ENCODE measurements at places on chromosomes 7 and 10.
A peak's percentile ranks its signal among the peaks of the same experiment; 100 is the strongest.

GRCh38 chr10:122445469-122445868 is 9.0 kb upstream of the ARMS2 start:
- no peak for DNase-seq

DNA sequence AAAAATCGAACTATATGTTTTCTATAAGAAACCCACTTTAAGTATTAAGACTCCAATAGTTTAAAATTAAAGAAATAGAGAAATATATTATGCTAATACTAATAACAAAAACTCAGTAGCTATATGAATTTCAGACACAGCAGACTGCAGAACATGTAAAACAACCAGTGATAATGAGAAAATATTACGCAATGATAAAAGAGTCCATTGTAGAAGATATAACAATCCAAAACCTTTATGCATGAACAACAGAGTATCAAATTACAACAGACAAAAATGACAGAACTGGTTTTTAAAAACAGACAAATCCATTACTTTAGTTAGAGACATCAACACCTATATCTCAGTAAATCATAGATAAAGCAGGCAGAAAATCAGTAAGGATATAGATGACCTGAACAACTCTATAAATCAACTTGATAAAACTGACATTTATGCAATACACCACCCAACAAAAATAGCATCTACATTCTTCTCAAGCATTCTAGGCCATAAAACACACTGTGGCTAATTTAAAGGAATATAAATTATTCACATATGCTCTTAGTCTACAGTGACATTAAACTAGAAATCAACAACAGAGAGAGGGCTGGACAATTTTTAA is 669.5 kb upstream of the GHITM start:
- DNase-seq: no peak

GRCh38 chr7:36048902-36049240 is 104.2 kb upstream of the EEPD1 start:
- DNase-seq: no peak

GRCh38 chr10:69492746-69493462 is 41.6 kb downstream of the TSPAN15 start:
- no peak for DNase-seq

DNA sequence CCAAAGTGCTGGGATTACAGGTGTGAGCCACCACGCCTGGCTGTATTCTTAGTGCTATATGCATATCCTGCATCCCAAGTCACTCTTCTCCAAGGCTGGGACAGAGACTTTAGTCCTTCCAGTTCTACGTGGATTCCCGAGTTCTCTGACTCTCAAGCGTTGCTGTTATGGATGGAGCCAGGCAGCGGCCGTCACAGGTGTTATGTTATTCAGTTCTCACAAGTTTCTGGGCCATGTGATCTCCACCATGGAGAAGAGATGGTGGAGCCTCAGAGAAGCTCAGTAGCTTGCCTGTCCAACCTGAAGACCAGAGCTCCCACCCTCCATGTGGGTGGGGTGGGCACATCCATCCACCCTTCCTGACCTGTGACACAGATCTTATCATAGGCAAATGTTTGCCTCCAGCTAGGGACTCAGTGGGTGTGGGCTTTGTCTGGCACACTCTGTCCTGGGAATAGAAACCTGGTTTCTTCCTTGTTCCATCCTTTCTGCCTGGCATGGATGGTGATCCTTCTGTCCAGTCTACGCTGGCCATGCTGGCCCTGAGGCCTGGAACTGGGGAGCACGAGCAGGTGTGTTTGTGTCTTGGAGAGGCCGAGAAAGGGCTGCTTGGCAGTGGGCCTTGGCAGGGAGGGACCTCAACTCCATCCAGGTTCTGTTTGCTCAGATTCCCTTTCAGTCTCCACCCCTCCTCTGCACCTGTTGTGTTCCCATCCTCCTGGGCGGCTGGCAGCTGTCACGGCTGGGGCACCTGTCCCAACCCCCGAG is 55.3 kb downstream of the NEURL1 start:
- no peak for DNase-seq

DNA sequence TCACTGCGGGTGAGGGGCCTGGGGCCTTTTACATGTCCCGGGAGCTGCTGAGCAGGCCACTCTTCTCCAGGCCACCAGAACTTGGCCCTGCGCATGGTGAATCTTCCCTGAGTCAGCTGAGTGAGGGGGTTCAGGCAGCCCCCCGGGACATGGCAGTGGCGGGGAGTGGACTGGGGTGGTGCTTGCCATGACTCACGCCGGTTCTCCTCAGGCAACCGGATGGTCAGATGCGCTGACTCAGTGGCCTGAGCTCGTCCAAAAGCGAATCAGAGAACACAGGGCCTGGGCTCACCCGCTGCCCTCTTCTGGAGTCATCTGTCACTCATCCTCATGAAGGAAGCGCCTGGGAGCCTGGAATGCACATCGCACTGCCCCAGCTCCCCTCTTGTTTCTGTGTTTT is 33.5 kb downstream of the HTRA1 start:
- DNase-seq: peak; percentile 42

DNA sequence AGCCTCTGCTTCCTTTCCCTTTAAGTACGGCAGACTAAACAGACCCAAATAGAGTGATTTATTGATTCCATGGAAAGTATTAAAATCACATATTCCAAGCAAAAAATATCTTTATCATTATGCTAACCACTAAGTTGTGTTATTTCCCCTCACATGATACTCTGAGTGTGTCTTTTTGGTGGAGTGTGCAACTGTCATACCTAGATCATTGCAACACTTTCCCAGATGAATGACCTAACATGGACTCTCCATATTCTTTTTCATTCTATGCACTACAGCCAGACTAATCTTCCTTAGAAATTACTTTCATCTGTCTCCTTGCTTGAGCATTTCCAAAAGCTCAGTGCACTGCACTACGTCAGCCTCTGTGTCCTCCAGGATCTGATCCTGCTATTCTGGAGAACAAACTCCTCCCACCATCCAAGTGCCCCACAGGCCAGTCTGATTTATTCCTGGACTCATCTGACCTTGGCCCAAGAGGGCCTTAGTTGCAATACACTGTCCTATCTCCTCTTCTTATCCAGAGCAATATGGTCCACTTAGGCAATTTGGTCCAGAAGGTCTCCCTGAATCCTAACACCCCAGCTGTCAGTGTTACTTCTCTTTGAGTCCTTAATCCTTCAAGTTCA is 263.3 kb upstream of the KLF6 start:
- no peak for DNase-seq

DNA sequence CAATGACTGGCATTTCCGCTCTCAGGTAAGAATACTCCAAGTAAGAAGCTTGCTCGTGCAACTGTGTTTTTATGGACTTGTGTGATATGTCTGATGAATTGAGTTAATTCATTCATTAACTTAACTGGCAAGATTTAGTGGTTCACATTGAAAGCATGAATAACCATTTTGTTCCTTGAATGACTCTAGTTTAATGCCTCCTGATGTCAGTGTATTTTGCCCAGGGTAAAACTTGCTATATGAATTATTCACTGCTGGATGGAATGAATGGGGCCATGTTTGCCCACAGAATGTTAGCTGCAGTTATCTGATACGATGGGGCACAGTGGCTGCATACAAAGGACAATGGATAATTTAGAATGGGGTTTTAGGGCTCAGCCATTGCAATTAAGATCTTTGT is 124.1 kb downstream of the ZNF365 start:
- DNase-seq: no peak

- DNase-seq: no peak
These were observed 69.0 kb downstream of the SEC61G start for GRCh38 chr7:54690050-54690443.

DNA sequence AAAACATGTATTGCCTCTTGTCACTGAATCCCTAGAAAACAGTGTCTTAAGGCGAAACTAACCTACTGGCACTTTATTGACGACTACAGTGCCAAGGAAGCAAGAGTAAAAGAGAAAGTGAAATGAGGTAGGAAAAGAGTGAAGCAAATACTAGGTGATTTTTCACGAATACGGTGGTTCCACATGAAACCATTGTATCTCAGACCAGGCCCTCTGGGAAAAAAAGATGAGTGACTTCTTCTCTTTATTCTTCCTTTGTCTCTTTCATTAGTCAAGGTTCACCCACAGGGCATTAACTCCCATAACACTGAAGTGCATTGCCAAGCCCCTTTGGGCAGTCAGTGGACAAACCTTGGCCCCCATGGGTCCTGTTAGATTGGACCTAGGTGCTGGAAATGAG is 16.2 kb upstream of the MACC1 start:
- DNase-seq: no peak

DNA sequence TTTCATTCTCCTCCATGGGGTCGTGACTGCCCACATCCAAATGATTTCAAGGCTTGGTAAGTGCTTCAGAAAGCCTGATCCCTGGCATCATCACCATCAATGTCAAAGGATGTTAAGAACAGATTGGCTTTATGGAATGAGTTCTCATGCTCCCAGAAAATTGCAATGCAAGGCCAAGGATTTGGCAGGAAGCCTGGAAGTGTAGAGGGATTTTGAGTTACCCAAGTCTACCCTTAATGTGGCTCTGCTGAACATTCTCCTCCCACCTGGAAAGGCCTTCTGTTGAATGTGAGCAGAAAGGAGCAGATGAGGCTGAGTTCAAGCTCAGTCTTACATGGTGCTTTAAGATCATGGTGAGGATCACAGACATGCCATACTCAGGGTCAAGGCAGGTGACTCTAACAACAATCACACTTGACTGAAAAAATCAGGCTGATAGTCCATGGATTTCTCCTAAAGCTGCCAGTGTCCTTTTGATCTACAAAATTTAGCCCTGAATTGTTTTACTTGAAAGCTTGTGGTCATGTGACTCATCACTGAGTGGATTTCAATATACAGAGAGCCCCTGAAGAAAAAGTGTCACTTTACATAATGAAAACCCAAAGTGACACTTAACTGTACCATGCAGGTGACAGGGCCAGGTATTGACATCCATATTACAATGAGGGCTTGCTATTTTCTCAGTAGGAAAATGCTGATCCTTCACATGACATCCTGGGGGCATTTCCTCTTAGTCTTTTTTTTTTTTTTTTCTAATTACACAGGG is 111.1 kb upstream of the PDLIM1 start:
- no peak for DNase-seq

- DNase-seq: no peak
These were observed 24.4 kb downstream of the AKR1E2 start for GRCh38 chr10:4850397-4850796.

GRCh38 chr7:3910054-3910453 is 609.0 kb downstream of the SDK1 start:
- DNase-seq: peak; percentile 69

GRCh38 chr7:130667593-130668257 is 823 bp downstream of the COPG2 start:
- DNase-seq: no peak

DNA sequence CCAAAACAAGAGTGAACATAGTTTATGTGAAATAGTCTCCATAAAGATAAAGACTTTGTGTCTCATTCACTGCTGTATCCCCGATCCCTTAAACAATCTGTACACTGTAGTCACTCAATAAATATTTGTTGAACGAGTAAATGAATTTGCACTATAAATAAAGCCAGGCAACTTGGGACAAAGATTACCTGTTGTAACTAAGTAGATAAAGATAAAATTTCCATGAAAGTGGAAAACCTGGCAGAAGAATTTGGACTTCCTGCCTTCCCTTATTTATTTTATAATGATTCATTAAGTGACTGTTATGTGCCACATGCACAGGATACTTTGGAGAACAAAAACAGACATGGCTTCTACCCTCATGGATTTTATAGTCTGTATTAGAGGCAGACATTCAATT is 277.7 kb upstream of the KAT6B start:
- DNase-seq: no peak
